ENCODE measurements at places on chromosomes 3 and 15.

GRCh38 chr3:147416931-147417330 is 7.8 kb downstream of the ZIC1 start:
- DNase-seq = no peak

- no peak for DNase-seq
Observed at GRCh38 chr15:95659656-95660055, 670.8 kb upstream of the NR2F2 start.

GRCh38 chr3:140816372-140817195 is 125.1 kb upstream of the SLC25A36 start:
- no peak for DNase-seq

- DNase-seq = no peak
Observed at GRCh38 chr3:138653567-138653966, 45.0 kb downstream of the FAIM start.

All from NCI-H1048 (cell line).